Heart right ventricle (tissue), 16 donors: ENCODE measurements at places on chromosomes 16 and 17. TPM values are rescaled to one million over a fixed set of nuclear protein-coding genes. Genes with fewer than 3 reads are reported as not detected.

DNA sequence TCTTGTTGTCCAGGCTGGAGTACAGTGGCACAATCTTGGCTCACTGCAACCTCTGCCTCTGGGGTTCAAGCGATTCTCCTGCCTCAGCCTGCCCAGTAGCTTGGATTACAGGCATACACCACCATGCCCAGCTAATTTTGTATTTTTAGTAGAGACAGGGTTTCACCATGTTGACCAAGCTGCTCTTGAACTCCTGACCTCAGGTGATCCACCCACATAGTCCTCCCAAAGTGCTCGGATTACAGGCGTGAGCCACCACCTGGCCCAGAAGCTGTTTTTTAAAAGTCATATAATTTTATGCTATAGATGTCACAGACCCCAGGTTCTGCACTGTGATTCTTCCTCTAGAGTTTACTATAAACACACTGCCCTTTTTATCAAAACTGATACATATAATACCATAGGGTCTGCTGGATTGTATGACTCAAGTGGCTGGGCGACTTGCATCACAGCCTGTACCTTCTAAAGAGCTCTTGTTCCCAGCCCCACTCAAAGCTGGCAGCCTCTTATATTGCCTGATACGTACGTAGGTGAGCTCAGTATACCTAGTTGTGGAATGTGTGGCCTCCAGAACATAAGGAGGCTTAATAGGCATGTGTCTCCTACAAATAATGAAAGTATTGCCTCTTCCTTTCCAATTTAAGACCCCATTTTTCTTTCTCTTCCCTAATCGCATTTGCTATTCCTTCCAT, 295.8 kb downstream of the ZFHX3 start:
- no peak overlapping the region for H3K27ac ChIP-seq
- no peak for DNase-seq
- H3K4me3 ChIP-seq, result no peak overlapping the region
- H3K27me3 ChIP-seq, result no peaks in the 10 kb centered on the region

DNA sequence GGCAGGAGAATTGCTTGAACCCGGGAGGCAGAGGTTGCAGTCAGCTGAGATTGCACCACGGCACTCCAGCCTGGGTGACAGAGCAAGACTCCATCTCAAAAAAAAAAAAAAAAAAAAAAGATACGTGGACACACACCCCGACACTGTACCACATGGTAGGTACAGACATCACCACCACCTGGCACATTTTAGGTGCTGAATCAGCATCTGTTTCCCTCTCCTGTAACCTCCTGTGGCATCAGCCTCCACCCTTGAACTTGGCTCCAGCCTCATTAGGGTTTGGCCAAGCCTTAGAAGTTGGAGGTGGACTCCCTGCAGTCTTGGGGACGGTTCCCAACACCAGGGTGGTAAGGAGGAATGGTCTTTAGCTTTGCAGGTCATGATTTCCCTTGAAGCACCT, 46.0 kb downstream of the XYLT1 start:
- no peaks in the 10 kb centered on the region for H3K4me1 ChIP-seq
- no peaks in the 10 kb centered on the region for H3K36me3 ChIP-seq
- no peak overlapping the region for H3K27ac ChIP-seq
- no peaks in the 10 kb centered on the region for H3K27me3 ChIP-seq

Gene CCDC154
- 0.49 TPM for polyA plus RNA-seq

Gene LRRC75A
- polyA plus RNA-seq, result 0.73 TPM

Gene GNGT2
- polyA plus RNA-seq, result 2.7 TPM
